ENCODE measurements at places on chromosomes 4 and X.

DNA sequence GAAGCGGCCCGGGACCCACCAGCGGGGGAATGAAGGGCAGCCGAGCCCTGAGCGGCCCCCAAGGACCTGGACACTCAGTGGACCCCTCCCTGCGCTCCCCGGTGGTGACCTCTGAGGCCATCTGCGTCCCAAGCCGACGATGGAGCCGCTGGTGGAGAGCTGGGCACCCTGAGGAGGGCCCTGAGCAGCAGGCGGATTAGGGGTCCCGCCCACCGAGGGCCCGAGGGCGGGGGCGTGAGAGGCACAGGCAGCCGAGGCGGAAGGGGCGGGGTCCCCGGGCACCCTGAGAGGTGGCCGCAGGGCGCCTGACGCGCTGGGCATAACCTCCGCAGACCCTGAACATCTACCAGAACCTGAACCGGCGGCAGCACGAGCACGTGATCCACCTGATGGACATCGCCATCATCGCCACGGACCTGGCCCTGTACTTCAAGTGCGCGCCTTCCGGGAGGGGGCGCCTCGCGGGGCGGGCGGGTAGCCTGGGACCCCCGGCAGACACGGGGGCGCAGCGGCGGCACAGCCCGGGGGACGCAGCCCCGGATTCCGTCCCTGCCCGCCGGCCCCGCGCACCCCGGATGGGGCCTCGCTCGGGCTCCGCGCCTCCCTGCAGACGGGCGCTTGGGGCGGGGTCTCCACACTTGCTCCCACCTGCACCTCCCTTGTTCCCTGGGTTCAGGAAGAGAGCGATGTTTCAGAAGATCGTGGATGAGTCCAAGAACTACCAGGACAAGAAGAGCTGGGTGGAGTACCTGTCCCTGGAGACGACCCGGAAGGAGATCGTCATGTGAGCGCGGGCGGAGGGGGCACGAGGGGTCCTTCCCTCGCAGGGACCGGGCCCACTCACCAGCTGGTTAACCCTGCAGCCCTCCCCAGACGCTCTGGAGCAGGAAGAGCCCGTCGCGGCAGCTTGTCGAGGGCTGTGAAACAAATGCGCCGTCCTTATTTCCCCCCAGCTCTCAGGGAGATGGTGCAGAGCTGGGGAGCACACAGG is 10.3 kb downstream of the ATP5ME start:
- DNase-seq, result no peak

GRCh38 chrX:123884809-123885408 is 25.1 kb downstream of the XIAP start:
- no peak for DNase-seq

- DNase-seq, result no peak
Observed at GRCh38 chr4:153683763-153684181, 308 bp upstream of the TLR2 start.

DNA sequence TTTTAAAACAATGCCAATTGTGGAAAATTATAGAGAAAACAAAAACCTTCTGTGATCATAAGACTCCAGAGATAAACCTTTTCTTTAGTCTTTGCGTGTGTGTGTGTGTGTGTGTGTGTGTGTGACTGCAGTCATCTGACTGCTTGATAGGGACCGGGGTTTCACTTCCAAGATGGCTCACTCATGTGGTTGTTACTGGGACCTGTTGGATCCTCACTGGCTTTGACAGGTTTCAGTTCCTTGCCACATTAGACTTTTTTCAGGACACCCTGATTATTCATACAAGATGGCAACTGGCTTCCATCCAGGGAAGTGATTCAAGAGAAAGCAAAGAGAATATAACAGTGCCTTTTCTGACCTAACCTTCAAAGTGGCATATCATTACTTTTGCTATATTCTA is 21.9 kb upstream of the MAD2L1 start:
- no peak for DNase-seq

DNA sequence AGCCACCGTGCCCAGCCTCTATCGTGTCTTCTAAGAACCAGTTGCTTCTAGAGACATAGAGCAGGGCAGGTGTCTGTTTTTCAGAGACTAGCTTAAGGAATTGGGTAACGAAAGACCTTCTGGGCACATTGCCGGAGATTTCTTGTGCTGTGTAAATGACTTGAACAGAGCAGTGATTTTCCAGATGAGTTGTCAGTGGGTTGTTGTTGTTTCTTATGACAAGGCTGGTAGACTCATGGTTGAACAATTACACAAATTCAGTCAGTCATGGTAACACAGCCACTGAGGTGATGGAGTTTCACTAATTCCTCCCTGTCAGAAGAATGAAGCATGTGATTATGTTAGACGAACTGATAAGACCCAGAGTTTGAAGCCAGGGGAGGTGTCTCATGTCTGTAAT is 20.5 kb upstream of the DDX3X start:
- no peak for DNase-seq

GRCh38 chrX:48573690-48574269 is 504 bp upstream of the RBM3 start:
- no peak for DNase-seq

- DNase-seq, result no peak
Observed at GRCh38 chrX:63250253-63250868, 100.8 kb downstream of the SPIN4 start.

GRCh38 chrX:138006180-138006579 is 440.3 kb downstream of the ZIC3 start:
- DNase-seq, result no peak

GRCh38 chr4:150990250-150990649 is 24.8 kb downstream of the LRBA start:
- DNase-seq, result no peak

DNA sequence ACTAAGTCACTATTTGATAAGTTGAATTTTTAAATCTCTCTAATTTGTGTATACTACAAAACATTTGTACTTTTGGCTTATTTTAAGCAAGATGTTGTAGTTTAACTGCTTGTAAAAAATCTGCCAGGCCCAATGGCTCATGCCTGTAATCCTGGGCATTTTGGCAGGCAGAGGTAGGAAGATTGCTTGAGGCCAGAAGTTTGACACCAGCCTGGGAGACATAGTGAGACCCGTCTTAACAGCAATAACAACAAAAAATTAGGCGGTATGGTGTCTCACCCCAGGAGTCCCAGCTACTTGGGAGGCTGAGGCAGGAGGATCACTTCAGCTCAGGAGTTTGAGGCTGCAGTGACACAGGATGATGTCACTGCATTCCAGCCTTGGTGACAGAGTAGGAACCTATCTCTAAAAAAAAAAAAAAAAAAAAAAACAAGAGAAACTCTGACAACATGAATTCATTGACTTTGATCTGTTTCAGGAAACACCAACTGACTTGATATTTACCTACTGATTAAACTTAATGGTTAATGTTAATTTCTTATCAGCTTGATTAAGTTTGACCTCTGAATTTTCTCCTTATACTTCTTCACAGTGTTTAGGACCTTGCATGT is 8.9 kb downstream of the FHIP1A start:
- no peak for DNase-seq

DNA sequence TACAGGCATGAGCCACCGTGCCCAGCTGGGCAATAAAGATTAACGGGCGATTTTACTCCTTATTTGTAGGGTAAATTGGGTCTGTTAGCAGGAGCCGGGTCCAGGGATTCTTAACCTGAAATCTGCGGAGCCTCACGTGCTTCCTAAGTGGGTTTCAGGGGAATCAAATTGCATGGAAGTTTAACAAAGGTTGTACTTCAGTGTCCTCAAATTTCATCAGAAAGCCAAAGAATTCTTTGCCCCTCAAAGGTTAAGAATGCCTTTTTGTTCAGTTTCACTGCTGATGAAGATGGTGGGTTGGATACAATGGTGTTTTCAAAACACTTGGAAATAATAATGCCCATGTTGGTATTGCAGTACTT is 67.9 kb downstream of the AFF1 start:
- DNase-seq, result no peak

- no peak for DNase-seq
Observed at GRCh38 chr4:39976945-39977488, 694 bp downstream of the PDS5A start.

DNA sequence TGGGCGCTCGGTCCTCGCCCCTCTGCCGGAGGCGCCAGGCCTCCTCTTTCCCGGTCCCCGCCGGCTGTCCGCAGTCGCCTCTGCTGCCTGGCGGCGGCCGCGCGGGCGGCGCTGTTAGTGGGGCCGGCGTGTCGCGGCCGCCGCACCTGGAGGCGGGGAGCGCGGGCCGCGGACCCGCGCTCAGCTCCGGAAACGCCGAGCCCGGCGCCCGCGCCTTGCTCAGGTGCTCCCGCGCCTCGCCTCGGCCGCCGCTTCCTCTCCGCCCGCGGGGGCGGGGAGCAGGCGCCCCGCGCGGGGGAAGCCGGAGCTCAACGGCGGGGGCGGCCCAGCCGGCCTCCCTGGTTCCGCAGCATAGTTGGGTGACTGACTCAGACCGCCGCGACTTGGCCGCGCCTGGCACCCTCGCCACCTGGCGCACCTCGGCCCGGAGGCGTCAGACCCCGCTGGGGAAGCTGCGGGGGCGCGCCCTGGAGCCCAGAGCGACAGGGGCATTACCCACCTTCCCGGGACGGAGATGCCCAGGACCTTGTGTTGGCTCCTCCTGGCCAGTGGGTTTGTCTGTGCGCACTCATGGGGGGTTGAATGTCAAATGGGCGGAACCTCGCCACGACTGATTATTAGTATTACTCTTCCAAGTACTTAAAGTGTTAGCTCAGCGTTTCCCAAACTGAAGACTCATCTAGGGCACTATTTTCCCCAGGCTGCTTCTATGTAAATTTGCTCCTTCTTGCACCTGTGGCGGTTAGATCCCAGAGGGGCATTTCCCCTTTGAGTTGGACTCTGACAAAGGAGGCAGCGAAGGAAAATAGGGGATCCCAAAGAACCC is at the start of gene ARAP2:
Gene ARAP2 (minus strand): TSS at position 258 of the 826 bp plus-strand sequence. CDS start 15,028 bp downstream, outside the sequence.
- DNase-seq, result no peak

- no peak for DNase-seq
Observed at GRCh38 chrX:131066237-131066636, 8.1 kb downstream of the ARHGAP36 start.

DNA sequence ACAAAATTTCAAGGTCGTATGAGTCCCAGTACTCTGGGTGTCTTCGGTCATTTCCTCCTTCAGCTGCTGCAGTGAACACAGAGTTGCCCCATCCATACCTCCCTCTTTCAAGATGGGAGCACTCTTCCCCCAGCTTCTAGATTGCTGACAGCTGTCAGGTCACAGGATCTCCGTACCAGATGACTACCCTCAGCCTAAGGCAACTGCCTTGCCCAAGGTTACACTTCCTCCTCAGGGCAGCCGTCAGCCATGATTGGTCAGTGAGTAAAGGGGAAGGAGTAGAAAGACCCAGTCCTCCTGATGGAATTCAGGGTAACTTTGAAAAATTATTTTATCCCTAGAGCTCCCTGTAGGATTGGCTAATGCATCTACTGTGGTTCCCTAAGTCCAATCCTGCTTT is 81.6 kb downstream of the NAF1 start:
- DNase-seq, result no peak

DNA sequence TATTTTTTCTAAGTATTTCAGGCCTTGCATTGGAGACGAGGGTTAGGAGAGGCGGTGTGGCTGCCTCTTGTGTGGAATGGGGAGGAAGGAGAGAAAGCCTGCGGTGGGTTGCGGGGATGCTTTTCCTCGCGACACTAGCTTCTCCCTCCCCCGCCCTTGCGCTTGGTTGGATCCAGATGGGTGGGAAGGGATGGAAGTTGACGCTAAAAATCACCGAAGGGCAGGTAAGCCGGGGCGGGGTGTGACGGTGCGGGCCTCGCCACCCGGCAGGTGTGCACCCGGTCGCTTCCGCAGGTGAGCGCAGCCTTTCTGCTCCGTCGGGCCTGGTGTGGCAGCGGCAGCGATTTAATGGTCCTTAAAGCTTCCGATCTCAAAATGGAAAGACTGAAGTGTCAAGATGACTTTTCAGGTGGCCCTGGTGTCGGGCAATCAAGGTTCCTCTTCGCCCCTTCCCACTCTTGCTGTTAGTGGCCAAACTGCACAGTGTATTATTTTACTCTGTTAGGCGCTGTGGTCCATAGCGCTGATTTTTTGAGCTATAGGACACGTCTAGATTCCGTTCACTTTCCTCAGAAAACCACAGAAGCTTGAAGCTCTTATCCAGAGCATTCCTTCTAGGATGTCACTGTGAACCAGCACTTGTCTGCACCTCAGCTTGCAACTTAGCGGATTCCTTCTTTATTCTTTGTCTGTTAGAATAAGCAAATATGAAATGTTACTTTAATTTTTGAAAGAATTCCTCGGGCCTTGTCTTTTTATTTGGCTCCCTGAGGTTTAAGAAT is 765 bp downstream of the ENOPH1 start:
- no peak for DNase-seq

- DNase-seq, result no peak
Observed at GRCh38 chrX:13652287-13652793, 601 bp upstream of the TCEANC start.

- no peak for DNase-seq
Observed at GRCh38 chr4:154559494-154560418, 3.1 kb upstream of the FGB start.

GRCh38 chr4:89307446-89308160 is at the start of gene GPRIN3:
Gene GPRIN3 (minus strand): TSS chr4:89307800. CDS start chr4:89250110, 57,690 bp downstream.
- DNase-seq, result no peak

- DNase-seq, result no peak
Observed at GRCh38 chrX:121000589-121000988, 15.0 kb upstream of the CT47A1 start.

DNA sequence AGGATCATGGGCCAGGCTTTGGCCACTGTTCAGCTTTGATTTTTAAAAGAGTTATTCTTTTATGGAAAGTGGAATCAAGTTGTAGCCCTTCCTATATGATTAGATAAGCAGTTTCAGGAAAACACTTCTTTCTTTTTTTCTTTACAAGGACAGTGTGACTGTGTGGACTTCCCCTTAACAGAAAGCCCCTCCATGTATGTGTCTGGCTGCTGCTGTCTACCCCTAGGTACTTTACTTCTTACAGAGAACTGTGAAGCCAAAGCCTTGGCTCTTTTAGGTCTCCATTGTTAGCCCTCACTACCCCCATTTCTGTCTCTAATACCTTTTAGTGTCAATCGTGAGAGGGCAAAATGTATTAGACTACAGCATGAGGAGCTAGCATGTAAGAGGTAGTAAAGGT is 19.1 kb downstream of the VSIG1 start:
- no peak for DNase-seq

DNA sequence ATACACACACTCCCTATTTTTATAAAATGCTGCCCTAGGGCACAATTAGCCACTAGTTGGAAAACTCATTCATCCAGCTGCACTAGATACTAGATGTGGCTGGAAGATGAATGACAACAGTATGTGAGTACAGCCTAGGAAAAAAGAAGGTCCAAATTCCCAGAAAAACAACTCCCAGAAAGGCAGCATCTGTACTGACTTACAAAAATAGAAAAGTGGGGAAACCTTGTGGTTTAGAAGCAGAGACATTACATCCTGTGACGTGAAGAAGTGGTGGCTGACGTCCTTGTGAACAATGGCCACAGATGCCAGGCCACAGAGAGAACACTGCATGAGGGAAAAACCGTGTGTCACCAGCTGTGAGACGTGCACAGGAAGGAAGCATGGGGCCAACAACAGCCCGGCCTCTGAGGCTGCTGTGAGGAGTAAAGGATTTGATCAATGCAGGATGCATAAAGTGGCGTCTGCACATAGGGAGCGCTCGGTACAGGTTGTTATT is 81.2 kb downstream of the SPRY1 start:
- no peak for DNase-seq

- no peak for DNase-seq
Observed at GRCh38 chrX:13698432-13698831, 9.5 kb downstream of the RAB9A start.

- no peak for DNase-seq
Observed at GRCh38 chr4:6272863-6273660, 3.4 kb downstream of the WFS1 start.

GRCh38 chr4:3936184-3936583 is 170.0 kb downstream of the ADRA2C start:
- DNase-seq, result no peak

- DNase-seq, result no peak
Observed at GRCh38 chr4:4668355-4669210, 126.7 kb upstream of the STX18 start.

Measured in thoracic aorta (tissue), 2 donors.